Breast epithelium (tissue), 4 donors: ENCODE measurements at places on chromosomes 7 and 10. TPM values are rescaled to one million over a fixed set of nuclear protein-coding genes. Genes with fewer than 3 reads are reported as not detected.

The CUBN gene
- 1.6 TPM for total RNA-seq

- no peak for DNase-seq
Observed at GRCh38 chr10:102455893-102456471, 4.6 kb upstream of the C10orf95 start.

DNA sequence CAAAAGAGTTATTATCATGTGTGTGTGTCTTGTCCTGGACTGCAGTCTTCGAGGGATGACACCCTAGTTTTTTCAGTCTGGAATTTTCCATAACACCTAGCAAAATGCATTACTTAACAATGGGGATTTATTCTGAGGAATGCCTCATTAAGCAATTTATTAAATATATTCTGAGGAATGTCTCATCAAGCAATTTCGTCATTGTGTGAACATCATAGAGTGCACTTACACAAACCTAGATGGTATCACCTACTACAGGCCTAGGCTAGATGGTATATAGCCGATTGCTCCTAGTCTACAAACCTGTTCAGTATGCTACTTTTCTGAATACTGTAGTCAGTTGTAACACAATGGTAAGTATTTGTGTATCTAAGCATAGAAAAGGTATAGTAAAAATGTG, 1.1 kb upstream of the STEAP4 start:
- DNase-seq = no peak

The CYP2E1 gene
- total RNA-seq = 0.96 TPM

The STRA8 gene
- total RNA-seq = not detected

GRCh38 chr7:116354546-116355423, 144.4 kb downstream of the TES start:
- DNase-seq = peak; percentile 72

DNA sequence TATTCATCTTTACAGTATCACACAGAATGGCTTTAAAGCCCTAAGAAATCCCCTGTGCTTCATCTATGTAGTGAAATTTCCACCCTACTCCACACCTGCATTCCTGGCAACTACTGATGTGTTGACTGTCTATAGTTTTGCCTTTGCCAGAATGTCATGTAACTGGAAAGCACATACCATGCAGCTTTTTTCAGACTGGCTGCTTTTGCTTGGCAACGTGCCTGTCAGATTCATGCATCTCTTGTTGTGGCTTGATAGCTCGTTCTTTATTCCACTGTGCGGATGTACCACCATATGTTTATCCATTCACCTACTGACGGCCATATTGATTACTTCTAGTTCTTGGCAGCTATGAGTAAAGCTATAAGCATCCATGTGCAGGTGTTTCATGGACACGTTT, 30.6 kb downstream of the RBM17 start:
- DNase-seq = no peak

DNA sequence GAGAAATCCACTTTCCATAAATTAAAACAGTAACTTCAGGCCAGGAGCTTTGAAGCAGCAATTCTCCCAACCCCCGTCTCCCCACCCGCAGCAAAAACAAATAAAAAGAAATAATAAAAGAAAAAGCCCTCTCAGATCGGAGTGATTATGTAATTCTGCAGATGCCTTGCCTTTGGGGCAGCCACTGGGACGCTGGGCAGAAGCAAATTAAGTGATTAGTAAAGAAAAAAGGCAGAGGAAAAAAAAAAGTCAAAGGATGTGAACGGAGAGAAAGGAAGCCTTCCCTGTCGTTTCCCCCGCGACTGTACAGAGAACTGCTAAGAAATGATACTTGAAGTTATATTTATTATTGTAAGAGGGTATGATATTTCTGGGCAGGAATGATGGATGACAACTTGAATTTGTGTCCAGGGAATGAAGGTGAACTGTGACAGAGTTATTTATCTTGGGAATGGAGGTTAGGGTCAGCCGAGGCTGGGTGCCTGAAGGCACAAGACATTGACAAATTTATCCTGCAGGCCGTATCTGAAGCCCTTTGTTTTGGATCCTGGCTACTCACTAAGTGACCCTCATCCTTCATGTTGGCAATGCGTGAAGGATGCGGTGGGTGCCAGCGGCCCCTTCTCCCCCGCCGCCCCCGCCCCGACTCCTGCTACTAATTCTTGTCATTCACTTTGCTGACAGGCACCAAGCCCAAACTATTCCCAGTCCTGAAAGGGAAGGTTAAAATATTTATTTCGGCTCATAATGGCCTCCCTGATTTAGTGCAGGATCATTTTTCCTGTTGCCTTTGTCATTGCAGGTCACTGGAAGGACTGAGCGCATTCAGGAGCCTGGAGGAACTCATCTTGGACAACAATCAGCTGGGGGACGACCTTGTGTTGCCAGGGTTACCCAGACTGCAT, 604.0 kb downstream of the LRMDA start:
- DNase-seq = no peak

The OPALIN gene
- not detected for total RNA-seq

The HPS1 gene
- 48.2 TPM for total RNA-seq

- no peak for DNase-seq
Observed at GRCh38 chr10:80468002-80468401, 13.9 kb downstream of the TSPAN14 start.

DNA sequence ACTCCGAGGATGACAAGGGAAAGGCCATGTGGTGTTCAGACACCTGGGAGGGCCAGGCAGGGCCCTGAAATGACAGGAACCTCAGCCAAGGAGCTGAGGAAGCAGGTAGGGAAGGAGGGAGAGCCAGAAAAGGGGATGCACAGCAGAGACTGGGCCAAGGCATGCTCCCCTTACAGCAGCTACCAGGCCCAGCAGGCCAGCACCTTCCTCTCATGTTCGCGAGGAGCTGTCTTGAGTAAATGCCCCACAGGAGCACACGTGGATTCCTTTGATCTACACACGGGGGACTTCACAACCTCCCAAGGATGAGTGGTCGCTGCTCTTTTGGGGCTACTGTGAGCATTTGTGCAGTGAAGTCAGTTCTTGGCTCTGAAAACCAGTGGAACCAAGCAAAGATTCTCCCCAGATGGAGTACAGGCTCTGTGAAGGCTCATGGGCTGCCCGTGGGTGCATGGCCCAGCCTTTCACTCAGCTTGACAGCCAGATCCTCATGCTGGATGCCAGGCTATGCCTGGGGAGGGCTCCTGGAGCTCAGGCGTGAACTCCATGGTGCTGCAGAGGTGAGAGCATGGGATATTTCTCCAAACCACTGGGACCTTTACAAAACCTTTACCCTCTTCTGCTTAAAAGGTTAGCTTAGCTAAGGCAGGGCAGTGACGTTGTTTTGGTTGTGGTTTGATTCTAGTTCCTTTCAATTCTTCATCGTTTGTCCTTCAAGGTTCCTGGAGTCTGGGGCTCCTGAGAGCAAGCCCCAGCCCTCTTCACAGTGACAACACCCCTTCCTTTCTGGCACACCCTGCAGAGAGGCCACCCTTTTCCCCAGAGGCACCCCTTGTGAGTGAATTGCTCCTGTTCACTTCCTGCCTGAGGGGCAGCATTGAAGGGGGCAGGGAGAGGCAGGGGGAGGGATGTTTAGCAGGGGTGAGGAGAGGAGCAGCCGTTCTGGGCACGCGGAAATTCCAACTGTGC, 74.2 kb upstream of the ZPBP start:
- no peak for DNase-seq

The CC2D2B gene
- total RNA-seq = 2.0 TPM

DNA sequence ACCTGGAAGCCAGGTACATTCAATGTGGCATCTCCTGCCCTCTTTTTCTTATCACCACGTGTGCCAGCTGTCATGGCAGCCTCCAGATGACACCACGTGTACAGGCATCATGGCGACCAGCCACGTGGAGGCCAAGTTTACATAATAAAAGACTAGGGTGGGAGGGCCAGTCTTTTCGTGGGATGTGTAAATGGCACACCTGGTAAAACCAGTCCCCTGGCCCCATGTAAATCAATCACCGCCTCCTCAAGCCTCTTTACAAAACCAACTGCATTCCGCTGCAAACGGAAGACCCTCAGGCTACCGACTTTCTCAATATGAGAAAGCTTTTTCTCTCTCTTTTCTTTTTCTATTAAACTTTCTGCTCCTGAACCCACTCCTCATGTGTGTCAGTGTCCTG, 65.1 kb upstream of the PHF14 start:
- DNase-seq = no peak

GRCh38 chr7:27200761-27201579, 1.1 kb upstream of the HOXA13 start:
- DNase-seq = no peak

GRCh38 chr10:47028466-47028865, 117.2 kb downstream of the PTPN20 start:
- peak; percentile 20 for DNase-seq

DNA sequence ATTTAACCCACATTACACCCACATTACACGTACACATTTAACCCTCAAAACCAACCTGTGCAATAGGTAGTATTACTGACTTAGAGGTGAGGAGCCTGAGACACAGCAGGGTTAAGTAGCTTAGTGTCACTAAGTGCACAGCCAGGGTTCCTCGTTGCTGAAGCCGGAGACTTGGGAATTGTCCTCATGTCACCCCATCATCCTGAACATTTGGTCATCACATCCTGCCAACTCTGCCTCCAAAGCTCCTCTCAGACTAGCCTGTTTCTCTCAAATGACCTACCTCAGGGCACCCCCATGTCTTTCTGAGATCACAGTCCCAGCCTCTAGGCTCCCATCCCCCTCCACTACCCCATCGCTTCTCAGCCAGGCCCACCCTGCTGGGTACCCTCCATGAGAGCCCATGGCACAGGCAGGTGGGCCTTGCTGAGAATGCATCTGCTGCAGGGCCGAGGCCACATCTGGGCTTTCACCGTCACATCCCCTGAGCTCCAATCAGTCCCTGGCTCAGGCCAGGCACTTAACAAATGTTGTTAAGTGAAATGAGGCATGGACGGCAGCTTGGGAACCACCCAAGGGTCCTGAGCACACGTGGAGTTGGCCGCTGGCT, 21.1 kb upstream of the PCBD1 start:
- DNase-seq = no peak

- no peak for DNase-seq
Observed at GRCh38 chr7:131327049-131327625, 539 bp upstream of the MKLN1 start.

GRCh38 chr7:69617364-69617763, 19.1 kb downstream of the AUTS2 start:
- DNase-seq = no peak

DNA sequence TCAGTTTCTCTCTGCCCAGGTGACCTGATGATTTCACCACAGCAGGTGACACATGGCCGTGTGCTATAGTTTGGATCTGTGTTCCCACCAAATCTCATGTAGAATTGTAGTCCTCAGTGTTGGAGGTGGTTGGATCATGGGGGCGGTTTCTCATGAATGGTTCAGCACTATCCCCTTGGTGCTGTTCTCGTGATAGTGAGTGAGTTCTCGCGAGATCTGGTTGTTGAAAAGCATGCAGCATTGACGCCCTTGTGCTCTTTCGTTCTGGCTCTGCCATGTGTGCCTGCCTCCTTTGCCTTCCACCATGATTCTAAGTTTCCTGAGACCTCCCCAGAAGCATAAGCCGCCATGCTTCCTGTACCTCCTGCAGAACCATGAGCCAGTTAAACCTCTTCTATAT, 85.2 kb upstream of the C1QL3 start:
- no peak for DNase-seq

- DNase-seq = no peak
Observed at GRCh38 chr7:28062197-28062991, 118.2 kb downstream of the JAZF1 start.

The AZGP1 gene
- total RNA-seq = 40.0 TPM

The SLC39A12 gene
- total RNA-seq = under 0.01 TPM

The ADIRF gene
- total RNA-seq = 204 TPM

- no peak for DNase-seq
Observed at GRCh38 chr10:689452-690371, at the start of gene DIP2C. TSS of gene DIP2C (minus strand) at chr10:689668. CDS start at chr10:689578, 90 bp downstream.
